8988T (cell line): ENCODE measurements at places on chromosomes 12 and 14.

DNA sequence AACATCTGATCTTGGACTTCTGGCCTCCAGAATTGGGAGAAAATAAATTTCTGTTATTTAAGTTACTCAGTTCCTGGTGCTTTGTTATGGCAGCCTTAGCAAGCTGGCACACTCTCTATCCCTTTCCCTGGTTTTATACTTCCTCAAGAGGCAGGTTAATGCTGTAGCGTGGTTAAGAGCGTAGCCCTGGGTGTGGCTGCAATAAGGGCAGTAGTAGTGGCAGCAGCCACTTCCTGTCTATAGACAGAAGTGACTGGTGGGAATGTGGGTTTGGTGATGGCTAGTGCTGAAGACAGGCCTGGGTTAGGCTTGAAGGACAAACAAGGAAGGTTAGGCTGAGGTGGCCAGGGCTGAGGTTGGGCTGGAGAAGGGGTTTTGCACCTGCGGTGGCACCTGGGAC is 3.6 kb upstream of the LGALS3 start:
- DNase-seq, result no peak

- DNase-seq, result no peak
These were observed 12.1 kb downstream of the LACRT start for GRCh38 chr12:54622463-54623183.

GRCh38 chr14:53599221-53599945 is 357.2 kb downstream of the BMP4 start:
- DNase-seq, result no peak

GRCh38 chr12:4270831-4271716 is 2.5 kb upstream of the CCND2 start:
- peak; percentile 57 for DNase-seq

GRCh38 chr14:100371773-100372172 is 48.6 kb downstream of the SLC25A47 start:
- DNase-seq, result no peak

GRCh38 chr14:70802379-70802778 is 6.9 kb downstream of the MAP3K9 start:
- DNase-seq, result no peak

DNA sequence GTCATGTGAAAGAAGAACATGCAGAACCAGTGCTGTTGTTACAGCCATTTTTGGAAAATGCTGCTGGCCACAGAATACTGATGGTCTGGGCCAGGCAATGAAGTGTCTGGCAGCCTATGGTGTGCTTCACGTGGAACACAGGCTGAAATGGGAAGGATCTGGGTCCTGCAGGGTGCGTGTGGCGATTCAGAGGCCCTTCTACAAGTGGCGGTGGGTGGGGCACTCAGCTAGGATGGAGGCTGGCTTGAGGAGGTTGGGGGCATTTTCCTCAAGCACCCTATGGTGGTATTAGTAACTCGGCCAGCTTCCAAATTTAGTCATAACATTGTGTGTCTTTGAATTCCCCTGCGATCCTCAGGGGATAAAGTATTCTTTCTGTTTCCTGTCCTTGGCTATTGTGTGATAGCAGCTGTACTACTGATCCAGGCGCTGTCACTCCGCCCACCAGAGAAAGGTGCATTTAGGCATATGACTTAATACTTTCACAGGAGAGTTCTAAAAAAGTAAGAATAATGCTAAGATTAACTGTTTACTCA is 9.2 kb upstream of the RAD52 start:
- DNase-seq, result no peak

DNA sequence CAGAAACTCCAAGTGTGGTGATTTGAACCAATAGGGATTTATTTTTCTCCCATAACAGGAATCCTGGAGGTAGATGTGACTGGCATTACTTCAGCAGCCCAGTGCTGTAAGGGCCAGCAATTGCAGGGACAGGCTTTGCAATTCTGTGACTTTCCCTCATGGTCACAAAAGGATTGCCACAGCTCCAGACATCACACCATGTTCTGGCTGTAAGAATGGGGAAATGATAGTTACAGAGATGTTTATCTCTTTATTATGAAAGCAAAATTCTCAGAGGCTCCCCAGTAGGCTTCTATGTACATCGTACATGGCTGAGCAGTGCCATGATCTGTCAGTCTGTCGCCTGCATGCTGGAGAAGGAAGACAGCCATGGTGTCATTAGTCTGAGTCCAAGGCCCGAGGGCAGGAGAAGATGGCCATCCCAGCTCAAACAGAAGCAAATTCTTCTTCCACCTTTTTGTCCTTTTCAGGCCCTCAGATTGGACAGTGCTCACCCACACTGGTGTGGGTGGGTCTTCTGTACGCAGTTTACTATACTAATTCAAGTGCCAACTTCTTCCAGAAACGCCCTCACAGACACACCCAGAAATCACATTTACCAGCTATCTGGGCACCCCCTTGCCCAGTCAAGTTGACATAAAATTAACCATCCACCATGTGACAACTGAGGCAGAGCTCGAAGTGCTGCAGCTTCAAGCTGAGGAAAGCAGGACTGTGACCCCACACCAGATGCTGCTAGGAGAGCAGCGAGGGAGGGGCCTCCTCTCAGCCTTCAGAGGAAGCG is 17.2 kb downstream of the ZBTB42 start:
- DNase-seq, result no peak

DNA sequence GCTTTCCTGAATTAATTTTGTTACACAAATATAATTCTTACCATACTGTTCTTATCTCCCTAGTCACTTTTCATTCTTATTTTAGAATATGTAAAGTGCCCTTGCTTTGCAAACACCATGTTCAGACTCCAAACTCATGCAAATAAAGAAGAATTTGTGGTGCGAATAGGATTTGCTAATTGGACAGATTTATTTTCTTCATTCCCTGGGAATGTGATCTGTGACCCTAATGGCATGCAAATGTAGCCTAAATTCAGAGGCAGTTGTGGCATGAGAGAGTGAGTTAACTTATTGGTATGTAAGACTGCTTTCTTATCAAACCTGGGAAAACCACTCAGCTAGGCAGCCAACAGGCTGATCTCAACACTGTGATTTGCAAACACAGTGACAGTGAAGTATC is 10.0 kb downstream of the CAPZA3 start:
- DNase-seq, result no peak

- DNase-seq, result no peak
These were observed 1.9 kb downstream of the SLC25A3 start for GRCh38 chr12:98595243-98595988.

GRCh38 chr14:100192250-100192671 is 32.8 kb upstream of the DEGS2 start:
- no peak for DNase-seq

- no peak for DNase-seq
These were observed 398 bp upstream of the MSRB3 start for GRCh38 chr12:65277994-65278575.

- DNase-seq, result no peak
These were observed 445 bp downstream of the CERS5 start for GRCh38 chr12:50166799-50167048.

GRCh38 chr12:132899033-132899432 is 11.6 kb upstream of the CHFR start:
- DNase-seq, result no peak
